ENCODE measurements at places on chromosomes 2 and 18. TPM values are rescaled to one million over a fixed set of nuclear protein-coding genes. Genes with fewer than 3 reads are reported as not detected.
A peak's percentile ranks its signal among the peaks of the same experiment; 100 is the strongest.

RIF1 gene
- total RNA-seq, result 23.5 TPM

TMEM185B gene
- total RNA-seq, result 12.5 TPM

NCOA1 gene
- total RNA-seq, result 38.9 TPM

CCDC121 gene
- 2.5 TPM for total RNA-seq

ABCG5 gene
- 0.14 TPM for total RNA-seq

RALBP1 gene
- total RNA-seq, result 70.4 TPM

TMEM247 gene
- not detected for total RNA-seq

CCT4 gene
- total RNA-seq, result 69.6 TPM

SCLY gene
- 12.8 TPM for total RNA-seq

PLCD4 gene
- total RNA-seq, result 1.0 TPM

ICOS gene
- 0.21 TPM for total RNA-seq

CYS1 gene
- total RNA-seq, result 0.37 TPM

DNA sequence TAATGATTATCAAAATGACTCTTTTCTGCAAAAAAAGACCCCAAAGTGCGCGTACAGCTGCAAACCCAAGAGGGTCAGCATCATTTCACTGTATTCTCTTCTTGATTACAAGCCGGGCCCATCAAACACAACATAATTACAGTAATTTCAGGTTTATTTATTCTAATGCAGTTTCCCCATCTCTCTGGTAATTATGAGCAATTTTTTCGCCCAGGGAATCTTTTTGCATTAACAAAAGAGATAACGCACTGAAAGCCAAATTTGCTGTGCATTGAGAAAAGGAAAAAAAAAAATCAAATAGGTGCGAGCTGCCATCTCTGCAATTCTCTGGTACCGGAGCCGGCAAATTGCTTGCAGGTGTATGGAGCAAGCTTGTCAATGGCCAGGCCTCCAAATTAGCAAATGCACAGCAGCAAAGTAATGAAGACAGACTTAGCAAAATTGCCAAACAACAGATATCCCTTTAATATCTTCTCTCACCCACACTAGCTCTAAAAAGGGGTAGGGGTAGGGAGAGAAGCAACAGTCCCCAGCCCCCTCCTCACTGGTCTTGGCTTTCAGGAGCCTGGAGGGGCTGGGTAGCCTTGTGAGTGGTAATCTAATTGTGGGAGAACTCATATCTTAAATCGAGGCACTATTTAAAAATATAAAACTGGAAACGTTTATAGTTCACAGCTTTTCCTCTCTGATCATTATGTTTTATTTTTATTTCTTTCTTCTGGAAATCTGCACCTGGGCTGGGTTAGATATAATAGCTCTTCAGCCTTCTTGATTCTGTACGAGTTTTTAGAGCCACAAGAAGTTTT, 6.7 kb downstream of the DLX1 start:
- DNase-seq, result no peak

GRCh38 chr2:111966241-111966640, 67.8 kb downstream of the MERTK start:
- no peak for DNase-seq

GRCh38 chr2:189698020-189698887, 23.8 kb downstream of the ANKAR start:
- DNase-seq, result peak; percentile 30

DNA sequence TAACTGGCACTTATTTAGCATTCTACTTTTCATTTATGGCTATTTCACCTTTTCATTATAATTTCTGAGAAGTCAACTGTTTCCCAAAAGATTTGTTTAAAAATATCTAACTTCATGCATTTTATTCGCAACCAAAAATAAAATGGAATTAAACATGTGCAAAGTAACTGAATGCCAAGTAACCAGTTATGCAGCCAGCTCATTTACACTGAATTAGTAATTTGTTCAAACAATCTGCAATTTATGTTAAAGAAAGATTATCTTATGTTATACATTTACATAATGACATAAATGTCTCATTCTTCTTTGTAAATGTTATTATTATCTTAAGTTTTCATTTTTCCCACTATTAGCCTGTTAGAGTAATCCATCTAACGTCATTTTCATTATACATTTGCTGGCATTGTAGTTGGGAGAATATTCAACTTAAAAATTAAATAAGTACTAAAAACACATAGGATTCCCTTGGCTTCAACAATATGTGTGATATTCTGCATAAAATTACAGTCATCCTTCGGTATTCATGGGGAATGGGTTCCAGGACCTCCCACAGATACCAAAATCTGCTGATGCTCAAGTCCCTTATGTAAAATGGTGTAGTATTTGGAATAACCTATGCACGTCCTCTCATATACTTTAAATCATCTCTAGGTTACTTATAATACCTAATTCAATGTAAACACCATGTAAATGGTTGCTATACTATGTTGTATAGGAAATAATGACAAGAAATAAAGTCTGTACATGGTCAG, 43.7 kb upstream of the STAM2 start:
- no peak for DNase-seq

DNA sequence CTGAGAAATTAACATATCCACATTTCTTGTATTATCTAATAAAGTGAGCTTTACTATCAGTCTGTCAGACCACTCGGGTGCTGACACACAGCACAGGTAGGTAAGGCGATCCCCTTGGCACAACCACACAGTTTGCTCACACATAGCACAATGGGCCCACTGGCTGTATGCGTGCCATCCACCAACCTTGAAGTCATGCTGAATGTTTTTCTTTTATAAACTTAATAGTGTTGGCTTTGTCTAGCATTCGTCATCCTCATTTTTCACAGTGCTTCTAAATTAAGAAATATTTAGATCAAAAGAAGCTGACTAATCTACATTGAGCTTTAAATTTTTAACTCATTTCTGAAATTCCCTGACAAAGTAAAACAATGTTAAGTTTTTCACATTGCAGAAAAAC, 50.0 kb upstream of the PAPOLG start:
- no peak for DNase-seq

DNA sequence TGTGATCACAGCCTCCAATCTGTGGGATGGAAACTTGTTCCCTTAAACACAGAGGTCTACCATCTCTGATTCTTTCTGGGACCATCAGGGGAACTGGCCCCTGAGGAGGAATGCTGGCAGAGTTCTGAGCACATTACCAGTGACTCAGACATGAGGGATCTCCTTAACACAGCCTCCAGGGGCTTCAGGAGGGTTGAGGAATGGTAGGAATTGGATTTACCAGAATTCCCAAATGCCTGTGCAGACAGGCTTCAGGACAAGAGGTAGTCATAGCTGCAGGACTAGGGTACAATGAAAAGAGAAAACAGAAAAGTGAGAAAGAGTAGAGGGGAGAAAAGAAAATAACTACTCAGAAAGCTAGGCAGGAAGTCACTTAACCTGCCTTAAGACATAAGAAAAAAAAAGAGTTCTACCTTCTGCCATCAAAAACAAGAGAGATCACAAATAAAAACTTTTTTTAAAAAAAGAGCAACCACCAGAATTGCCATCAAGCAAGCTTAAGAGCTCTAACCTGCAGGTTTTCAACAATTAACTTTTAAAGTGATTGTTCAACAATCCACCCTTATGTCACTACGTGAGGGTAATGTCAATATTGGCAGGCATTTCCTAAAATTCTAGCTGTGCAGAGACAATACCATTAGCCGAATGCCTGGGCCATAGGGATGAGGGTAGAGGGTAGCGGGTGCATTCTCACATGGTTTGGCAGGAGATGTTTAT, 524.4 kb downstream of the BCL11A start:
- DNase-seq, result no peak

- no peak for DNase-seq
Observed at GRCh38 chr18:54117853-54118773, 106.4 kb downstream of the MBD2 start.

DNA sequence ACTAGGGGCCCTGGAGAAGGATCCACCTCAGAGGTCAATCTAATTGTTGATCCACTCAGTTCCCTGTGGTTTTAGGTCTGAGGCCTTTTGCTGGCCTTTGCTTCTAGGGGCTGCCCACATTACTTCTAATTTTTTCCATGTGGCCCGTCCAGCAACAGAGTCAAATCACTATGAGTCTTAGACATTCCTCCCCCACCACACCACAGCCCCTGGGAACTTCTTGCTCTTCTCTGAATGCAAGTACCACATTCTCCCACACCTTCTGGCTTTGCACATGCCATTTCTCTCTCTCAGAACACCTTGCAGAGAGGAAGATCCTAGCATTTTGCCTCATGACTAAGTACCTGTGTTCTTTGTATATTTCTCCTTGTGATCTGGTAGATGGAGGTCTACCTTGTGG, 286.9 kb downstream of the SETBP1 start:
- DNase-seq, result no peak

DNA sequence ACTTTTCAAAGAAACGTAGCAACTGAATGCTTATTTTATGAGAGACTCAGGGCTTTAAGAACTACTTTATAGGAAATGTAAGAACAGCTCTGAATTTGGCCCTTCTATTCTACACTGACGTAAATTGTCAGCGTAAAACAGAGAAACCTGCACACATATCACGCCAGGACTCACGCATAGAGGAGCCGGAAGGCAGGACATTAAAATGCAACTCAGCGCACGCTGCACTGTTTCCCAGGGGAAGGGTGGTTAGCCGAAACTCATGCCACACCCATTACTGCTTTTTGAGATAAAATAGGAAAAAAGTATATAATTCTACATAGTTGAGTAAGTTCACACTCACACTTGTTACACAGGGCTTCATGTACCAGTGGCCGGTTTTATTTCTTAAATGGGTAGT, 7.4 kb downstream of the TUBB6 start:
- no peak for DNase-seq

DNA sequence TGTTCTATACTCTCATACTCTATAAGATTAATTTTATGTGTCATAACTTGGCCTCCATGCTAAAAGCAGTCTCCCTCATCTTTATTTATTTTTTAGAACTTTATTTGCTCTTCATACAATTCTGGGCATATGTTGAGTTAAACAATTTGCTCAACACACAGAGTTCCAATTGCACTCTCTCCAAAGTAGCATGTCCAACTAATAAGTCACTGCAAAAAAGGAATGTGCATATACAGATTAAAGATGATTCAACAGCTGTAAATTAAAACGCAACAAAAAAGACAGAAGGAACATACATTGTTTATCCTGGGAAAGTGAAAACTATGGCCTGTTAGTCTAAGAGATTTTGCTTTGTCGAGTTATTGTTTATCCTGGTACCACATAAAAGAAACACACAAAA, 277.7 kb upstream of the ACVR2A start:
- no peak for DNase-seq

- no peak for DNase-seq
Observed at GRCh38 chr2:122707224-122707824, 951.9 kb downstream of the TSN start.

GRCh38 chr2:27263287-27264252, 723 bp upstream of the SLC30A3 start:
- no peak for DNase-seq

GRCh38 chr2:20578895-20579825, 71.7 kb downstream of the HS1BP3 start:
- DNase-seq, result no peak

DNA sequence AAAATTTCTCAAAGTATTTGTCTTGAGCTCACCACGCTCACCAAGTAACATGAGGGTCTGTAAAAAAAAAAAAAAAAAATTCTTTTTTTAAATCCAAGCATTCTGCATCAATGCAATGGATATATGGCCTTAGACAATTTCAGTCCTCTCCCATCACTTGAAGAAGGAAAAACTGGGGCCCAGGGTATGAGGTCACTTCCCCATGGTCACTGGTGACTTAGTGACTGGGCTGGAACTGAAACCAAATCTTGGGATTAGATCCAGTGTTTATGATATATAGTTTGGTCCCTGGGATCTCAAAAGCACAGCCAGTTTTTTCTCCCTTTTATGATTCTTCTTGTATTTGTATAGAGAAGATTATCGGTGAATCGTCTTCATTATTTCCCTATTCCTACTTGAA, 477.9 kb upstream of the TNP1 start:
- no peak for DNase-seq

- no peak for DNase-seq
Observed at GRCh38 chr18:61722247-61722646, 170.6 kb downstream of the RNF152 start.

GRCh38 chr2:195407783-195408182, 249.2 kb upstream of the SLC39A10 start:
- no peak for DNase-seq

- DNase-seq, result no peak
Observed at GRCh38 chr18:35324926-35325655, 19.1 kb downstream of the ZNF24 start.

DNA sequence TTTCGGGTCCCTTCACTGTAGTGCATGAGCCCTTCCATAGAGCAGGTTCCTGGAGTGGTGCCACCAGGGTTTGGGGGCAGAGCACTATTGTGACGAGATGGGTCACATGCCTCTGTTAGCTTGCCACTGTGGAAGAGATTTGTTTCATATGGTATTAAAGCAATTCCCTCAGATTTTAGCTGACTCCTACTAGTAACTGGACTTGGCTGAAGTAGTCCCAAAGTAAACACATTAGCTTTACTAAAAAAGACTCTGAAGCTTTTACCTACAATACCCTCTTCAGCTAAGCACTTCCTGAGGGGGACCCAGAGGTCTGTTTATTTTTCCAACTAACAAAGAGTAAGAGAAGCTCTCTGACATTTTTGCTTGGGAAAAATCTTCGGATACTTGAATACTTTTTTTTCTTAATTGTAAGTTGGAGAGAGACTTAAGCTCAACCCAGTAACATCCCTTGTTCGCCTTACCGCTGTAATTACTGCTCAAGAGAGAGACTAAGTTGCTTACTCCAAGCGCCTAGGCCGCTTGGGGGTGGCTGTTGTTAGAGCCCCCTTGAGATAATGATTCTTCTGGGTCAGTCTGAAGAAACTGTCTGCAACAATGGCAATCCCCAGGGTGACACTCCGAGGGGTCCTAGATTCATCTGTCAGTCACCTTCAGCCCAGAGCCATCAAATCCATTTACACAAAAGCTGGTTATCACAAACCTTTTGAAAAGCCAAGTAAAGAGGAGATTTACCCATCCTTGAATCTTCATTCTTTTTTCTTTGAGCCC, 177.4 kb downstream of the FIGN start:
- DNase-seq, result no peak

DNA sequence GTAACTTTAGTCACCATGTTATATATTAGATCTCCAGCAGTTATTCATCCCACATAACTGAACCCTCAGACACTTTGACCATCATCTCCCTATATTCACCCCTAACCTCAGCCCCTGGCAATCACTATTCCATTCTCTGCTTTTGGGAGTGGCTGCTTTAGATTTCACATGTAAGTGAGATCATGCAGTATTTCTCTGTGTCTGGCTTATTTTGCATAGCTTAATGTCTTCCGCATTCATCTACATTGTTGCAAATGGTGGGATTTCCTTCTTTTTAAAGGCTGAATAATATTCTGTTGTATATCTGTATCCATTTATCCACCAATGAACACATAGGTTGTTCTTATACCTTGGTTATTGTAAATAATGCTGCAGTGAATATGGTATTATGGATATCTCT, 411.6 kb upstream of the ZEB2 start:
- no peak for DNase-seq

DNA sequence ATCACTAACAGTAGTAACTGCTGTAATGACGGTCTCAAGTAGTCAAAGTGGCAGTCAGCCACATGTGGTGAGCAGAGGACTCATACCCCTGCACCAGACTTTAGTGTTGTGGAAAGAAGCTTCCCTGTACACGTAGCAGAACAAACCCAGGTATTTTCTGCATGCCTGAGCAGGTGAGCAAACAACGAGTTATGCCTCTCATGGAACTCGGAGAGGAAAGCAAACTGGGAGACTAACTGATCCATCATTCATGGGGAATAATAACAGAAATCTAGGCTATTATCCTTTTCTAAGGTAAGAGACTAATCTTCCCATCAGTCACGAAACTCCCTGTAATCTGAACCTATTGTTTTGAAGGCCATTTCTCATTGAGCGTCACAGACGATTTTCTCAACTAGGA, 1495.2 kb upstream of the NXPH2 start:
- no peak for DNase-seq

- DNase-seq, result no peak
Observed at GRCh38 chr18:76679259-76679658, 143.1 kb upstream of the ZNF236 start.
